ENCODE measurements at places on chromosomes 3 and 15.

- no peak for DNase-seq
Observed at GRCh38 chr3:33941804-33942203, 143.4 kb downstream of the PDCD6IP start.

GRCh38 chr3:17841190-17841828, 98.9 kb upstream of the TBC1D5 start:
- DNase-seq, result peak; percentile 20

DNA sequence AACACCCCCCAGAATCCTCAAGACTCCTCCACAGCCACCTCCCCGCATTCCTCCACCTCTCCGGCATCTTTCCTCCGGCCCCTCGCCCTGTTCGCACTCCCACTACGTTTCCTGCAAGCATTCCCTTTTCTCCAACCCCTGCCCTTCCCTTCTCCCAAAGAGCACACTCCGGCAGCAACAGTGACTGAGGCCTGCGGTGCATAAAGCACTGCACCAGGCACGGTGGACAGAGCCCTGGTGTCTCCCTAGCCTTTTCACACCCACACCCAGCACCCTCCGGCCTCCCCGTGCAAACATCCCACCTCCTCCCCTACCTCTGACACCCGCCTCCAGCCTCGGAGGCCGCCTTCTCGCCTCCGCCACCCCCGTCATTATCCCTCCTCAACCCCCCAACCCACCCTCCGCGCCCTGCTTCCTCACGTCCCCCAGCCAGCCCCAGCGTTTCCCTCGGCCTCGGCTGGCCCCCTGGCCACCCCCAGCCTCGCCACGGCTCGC, 577 bp downstream of the ZNF148 start:
- peak; percentile 18 for DNase-seq

DNA sequence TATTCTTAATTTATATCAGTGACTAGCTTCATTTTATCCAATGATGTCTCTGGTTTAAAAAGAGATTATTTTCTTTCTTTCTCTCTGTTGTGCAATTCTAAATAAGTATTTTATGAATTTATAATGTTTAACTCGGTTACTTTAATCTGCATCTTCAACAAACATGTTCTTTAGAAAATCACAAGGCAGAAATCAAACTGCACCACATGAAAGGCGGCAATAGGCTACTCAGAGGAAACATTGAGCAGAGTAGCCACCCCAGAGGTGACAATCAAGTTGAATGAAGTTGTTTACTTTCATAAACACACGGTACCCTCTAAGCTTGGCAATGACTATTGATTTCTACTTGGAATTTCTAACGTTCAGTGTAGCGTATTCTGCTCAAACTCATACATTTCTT, 677.8 kb upstream of the ROBO1 start:
- DNase-seq, result no peak

DNA sequence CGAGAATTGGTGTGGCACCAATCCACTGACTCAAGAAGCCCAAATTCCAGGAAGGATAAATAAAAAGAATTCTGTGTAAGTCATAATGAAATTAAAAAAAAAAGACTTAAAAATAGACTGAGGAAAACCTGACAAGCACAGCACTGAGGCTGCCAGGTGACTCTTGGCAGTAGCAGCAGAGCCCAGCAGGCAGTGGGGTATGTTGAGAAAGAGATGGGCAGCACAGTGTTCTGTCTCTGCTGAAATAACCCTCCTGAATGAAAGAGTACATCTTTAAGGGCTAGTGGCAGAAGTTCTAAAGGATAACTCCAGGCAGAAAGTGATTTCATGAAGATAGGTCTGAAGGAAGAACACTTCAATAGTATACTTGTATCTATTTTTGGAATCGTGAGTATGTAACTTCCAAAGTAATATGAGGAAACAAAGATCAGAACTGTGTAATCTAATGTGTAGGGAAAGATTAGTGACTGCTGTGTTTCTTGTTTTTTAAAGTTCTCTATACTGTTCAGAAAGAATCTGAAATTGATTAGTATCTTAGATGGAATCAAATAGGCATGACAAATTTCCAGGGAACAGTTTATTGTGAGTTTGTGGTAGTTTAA, 75.9 kb downstream of the RAB7A start:
- DNase-seq, result no peak

GRCh38 chr15:73087098-73087497, 34.8 kb downstream of the NEO1 start:
- DNase-seq, result no peak

- DNase-seq, result no peak
Observed at GRCh38 chr3:100364421-100364820, 29.9 kb downstream of the NIT2 start.
